ENCODE measurements at places on chromosomes 1 and 21.

DNA sequence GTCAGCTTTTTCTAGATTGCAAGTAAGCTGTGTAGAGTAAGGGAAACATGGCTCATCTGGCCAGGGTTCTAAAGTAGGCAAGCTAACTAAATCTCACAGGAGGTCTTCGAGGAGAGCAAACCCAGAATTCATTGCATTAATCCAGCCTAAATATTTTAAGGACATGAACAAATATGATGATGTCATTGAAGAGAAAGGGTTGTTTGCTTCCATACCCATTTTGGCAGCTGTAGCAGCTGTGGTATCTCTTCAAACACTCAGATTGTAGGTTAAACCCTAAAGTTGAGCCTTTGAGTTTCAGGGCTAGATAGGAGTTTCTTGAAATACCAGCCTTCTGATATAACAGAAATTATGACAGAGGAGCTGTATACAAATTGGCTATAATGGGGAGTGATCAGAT lies 200.5 kb upstream of the C1orf105 start:
- no peak for DNase-seq

- no peak for DNase-seq
These were observed 5.2 kb upstream of the PIGR start for GRCh38 chr1:206951318-206952100.

DNA sequence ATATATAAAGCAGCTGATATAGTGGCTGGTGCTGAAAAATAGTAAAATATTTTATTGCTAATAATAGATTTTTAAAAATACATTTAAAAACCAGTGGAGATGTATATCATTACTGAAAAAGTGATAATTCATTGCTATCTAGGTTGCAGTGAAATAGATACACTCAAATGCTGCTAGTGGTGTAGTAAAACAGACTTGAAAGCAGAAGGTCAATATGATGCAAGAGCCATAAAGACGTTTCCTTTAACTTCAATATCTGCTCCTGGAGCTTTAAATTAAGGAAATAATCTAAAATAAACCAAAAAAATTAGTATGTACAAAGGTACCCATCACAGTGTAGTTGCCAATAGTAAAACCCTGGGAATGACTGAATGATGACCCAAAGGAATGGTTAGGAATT lies 26.2 kb downstream of the RHEX start:
- no peak for DNase-seq

DNA sequence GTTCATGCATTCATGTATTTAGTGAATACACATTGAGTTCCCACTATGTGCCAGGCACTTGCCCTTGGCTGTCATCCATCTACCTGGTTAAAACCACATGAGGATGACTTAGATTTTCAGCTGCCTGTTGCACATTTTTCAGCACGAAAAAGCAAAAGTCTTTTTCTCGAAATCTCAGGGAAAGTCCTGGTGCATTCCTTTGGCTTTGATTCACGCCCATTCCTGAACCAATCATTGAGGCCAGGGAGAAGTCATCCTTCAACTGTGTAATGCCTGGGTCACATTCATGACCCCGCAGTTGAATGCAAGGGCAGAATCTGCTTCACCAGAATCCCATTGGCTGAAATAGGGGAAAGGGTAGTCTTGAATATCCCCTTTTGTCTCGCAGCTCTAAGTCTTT lies 84.4 kb downstream of the RNF220 start:
- DNase-seq, result no peak

DNA sequence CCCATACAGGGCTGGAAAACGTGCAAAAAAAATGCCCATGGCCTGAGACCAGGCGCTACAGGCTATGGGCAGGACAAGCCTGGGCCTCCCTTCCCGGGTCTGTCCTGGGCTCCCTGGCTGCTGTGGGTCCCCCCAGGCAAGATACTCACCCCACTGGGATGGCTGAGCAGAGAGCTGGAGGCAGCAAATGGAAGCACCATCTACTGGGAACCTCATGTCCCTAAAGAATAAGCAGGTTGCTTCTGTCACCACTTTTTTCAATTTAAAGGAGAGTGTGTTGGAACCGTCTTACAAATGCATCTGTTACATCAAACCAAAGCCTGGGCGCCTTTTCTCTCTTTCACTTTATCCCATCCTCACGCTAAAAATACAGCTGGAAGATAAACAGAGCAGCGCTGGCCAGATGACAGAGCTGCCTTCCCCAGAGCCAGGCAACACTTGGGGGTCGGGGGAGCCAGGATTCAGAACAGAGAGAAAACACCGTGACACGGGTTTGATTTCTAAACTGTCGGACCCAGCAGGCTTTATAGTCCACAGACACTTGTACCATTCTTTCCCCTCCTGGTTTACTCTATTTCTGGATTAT lies 262.1 kb upstream of the VAMP3 start:
- no peak for DNase-seq

GRCh38 chr1:21594935-21595897 lies 73.9 kb downstream of the RAP1GAP start:
- peak; percentile 68 for DNase-seq

DNA sequence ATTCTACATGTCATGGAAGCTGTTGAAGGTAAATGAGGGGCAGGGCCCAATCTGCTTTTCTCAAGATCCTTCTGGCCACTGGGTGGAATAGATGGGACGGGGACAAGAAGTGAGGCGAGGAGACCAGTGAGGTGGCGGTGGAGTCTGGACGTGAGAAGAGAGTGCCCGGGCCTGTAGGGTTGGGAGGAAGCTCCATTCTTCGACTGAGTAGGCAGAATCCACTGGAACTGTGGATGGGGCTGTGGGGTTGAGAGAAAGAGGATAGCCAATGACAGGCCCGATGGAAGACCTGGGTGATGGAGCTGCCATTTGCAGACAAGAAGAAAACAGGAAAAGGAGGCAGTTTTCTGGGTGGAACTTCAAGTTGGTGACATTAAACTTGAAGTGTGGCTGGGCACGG lies 10.3 kb downstream of the SLC1A7 start:
- no peak for DNase-seq

Measured in GM20000 (cell line).